Stimulated activated CD4-positive, alpha-beta T cell treated with anti-CD3 and anti-CD28 coated beads, TNF-alpha, amount 100 ng/mL, for 1 hour (primary cell): ENCODE measurements at places on chromosomes 5 and 9.

GRCh38 chr5:128300181-128300580, 216.6 kb downstream of the SLC12A2 start:
- no peak for DNase-seq

DNA sequence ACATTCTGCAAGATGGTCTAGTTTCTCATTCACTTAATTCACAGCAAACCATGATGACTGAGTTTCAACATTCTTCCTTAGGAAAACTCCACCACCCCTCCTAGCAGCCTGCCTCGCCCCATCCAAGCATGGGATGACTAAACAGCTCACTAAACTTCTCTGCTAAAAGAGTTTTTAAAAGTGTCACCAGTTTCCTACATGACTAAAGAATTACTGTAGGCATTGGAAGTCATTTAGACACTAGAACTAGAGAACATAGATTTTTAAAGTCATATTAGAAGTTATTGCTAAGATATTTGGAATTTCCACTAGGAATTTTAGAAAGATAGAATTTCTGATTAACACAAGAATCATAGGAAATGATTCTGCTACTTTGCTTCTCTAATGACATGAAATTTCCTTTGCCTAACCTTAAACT, 5.5 kb upstream of the ESM1 start:
- DNase-seq: no peak

GRCh38 chr5:159525117-159525516, 194.8 kb upstream of the IL12B start:
- no peak for DNase-seq

DNA sequence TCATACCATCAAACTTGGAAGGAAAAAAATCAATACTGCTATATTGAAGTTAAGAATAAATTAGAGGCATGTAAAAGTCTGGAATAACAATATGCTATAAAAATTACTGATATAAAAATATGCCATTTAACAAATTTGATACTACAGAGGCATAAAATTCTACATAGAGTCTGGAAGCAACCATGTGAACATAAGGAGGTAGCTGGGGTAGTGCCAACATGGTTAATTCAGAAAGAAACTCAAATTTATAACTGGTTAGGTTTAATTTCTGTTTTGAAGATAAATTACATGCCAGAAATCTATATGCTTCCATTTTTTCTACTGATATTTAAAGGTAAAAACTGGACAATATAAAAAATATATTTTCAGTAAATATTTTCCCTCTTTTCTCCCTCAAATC, 103.1 kb upstream of the NR4A3 start:
- DNase-seq: no peak

DNA sequence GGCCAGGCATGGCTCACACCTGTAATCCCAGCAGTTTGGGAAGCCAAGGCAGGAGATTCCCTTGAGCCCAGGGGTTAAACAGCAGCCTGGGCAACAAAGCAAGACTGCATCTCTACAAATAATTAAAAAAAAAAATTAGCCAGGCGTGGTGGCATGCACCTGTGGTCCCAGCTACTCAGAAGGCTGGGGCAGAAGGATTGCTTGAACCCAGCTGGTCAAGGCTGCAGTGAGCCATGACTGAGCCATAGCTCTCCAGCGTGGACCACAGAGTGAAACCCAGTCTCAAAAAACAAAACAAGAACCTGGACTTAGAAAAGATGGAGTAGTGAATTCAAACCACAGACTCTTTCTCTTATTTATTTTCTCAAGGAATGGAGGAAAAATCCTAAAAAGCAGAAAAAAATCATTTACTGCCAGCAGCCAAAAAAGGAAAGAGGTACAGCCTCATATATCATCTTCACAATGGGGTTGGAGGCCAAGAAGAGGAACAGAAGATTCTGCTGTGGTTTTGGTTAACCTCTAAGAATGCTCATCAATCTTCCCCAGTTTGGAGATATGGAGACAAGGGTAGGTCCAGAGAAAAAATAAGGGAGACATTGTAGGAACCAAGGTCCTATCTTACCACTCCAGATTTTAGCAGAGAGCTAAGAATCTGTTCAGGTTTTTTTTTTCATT, 40.0 kb upstream of the MYO10 start:
- DNase-seq: no peak
